ENCODE measurements at places on chromosomes 16 and 17. TPM values are rescaled to one million over a fixed set of nuclear protein-coding genes. Genes with fewer than 3 reads are reported as not detected.

The KRTAP4-4 gene
- not detected for total RNA-seq

The EXOC3L1 gene
- 1.6 TPM for total RNA-seq

The SAMD14 gene
- 1.3 TPM for total RNA-seq

The OTOP3 gene
- 0.31 TPM for total RNA-seq

The CPNE2 gene
- total RNA-seq = 37.5 TPM

The MILR1 gene
- 7.3 TPM for total RNA-seq

The MFSD6L gene
- 0.12 TPM for total RNA-seq

The CACNG1 gene
- total RNA-seq = not detected
